ENCODE measurements at places on chromosomes 1 and 21. TPM values are rescaled to one million over a fixed set of nuclear protein-coding genes. Genes with fewer than 3 reads are reported as not detected.

The NBPF4 gene
- total RNA-seq = not detected

The MPL gene
- not detected for total RNA-seq

DNA sequence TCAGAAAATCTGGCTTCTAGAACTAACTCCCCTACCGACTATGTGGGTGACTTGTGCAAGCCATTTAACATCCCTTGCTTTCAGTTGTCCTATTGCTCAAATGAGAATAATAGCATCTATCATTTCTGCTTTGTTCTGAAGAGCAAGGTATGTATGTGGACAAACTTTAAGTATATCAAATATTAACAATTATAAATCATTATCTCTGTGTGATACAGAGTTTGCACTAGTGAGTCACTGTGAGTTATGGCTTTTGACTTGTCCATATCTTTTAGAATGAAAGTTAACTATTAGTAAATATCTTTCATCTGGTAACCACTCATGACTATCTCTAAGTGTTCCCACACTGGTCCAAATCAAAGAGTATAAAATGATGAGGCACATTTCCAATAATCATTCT, 812.9 kb upstream of the ADGRL2 start:
- DNase-seq = no peak
- no peaks in the 10 kb centered on the region for H3K27me3 ChIP-seq
- no peak overlapping the region for H3K4me3 ChIP-seq
- no peak overlapping the region for H3K27ac ChIP-seq
- no peaks in the 10 kb centered on the region for H3K36me3 ChIP-seq

The FCRLA gene
- not detected for total RNA-seq

The GIPC2 gene
- not detected for total RNA-seq

DNA sequence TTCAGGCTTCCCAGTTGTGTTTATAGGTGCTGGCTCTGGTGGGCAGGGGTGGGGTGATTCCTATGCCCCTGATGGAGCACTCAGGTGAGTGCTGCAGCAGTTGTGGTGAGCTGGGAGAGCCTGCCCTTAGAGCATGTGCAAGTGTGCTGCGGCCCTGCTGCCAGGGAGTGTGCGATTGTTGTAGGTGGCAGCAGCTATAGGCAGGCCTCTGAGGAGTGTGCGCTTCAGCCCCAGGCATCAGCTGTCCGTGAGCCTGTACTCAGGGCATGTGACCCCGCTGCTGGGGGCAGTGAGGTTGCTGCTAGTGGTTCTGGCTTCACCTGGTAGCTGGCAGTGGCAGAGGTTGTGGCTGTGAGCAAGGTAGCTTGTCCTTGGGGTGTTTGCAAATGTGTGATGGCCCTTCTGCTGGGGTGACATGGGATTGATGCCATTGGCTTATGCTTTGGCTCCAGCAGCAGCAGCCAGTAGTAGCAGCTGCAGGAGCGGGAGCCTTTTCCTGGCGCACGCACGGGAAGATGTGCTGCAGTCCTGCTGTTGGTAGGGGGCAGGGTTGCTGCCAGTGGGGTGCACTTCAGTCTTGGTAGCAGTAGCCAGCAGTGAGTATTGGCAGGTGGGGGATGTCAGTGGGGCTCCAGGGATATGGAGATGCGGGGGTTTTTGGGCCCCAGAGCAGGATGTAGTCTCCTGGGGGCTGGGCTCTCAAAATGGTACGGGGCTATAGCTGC, 37.7 kb downstream of the SYCP1 start:
- DNase-seq = no peak
- no peaks in the 10 kb centered on the region for H3K4me1 ChIP-seq

The C1orf35 gene
- total RNA-seq = 27.5 TPM

DNA sequence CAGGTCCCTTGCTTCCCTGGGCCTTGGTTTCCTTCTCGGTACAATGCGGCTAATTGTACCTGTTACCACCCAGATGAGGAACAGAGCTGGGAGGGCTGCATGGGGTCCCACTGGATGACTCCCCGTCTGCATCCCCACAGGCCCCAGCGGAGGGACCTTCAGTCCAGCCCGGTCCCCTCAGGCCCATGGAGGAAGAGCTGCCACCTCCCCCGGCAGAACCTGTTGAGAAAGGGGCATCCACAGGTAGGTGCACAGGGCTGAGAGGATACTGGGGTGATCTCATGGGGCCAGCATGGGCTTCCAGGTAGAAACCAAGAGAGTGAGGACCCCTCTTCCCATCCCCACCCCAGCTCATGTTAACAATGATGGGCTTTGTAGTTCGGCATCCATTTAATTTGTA, 9.8 kb downstream of the FBLIM1 start:
- H3K4me3 ChIP-seq = no peak overlapping the region
- no peaks in the 10 kb centered on the region for H3K4me1 ChIP-seq
- no peak overlapping the region for H3K27ac ChIP-seq
- no peaks in the 10 kb centered on the region for H3K36me3 ChIP-seq

The HES2 gene
- 0.19 TPM for total RNA-seq

The RNU1-3 gene
- 2,189 TPM for total RNA-seq

The FNDC10 gene
- total RNA-seq = 14.3 TPM

- H3K27ac ChIP-seq = no peak overlapping the region
- no peak overlapping the region for H3K4me3 ChIP-seq
- H3K27me3 ChIP-seq = no peaks in the 10 kb centered on the region
- H3K36me3 ChIP-seq = peaks cover 11% of the 10 kb centered on the region
- no peaks in the 10 kb centered on the region for H3K4me1 ChIP-seq
- DNase-seq = no peak
These were observed 36.2 kb downstream of the CELF3 start for GRCh38 chr1:151680391-151680790.

GRCh38 chr1:176205332-176205914, 1.7 kb downstream of the COP1 start:
- H3K4me1 ChIP-seq = peaks cover 25% of the 10 kb centered on the region
- no peak for DNase-seq
- peak overlapping the region; percentile 96 for H3K27ac ChIP-seq

DNA sequence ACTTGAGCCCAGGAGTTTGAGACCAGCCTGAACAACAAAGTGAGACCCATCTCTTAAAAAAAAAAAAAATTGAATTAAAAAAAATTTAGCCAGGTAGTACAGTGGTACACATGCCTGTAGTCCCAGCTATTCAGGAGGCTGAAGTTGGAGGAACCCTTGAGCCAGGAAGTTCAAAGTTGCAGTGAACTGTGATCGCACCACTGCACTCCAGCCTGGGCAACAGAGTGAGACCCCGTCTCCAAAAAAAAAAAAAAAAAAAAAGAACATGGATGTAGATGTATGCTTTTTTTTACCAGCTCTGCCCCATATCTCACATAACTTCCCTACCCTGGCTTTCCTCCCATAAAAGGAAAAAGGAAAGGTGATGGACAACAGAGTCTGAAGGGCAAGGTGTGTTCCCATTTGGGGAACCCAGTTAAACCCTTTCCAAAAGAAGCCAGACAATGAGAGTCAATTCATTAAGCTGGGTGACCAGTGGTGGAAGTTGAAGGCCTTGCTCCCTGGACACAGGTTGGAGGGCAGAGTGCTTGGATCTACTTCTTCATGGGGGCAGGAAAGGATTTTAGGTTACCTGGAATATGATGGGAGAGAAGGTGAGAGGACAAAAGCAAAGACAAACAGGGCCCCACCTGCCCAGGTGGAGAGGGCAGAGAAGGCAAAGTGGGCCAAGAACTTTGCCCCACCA, 2.9 kb downstream of the KRTCAP2 start:
- peaks cover 10% of the 10 kb centered on the region for H3K27me3 ChIP-seq
- no peak overlapping the region for H3K27ac ChIP-seq
- peaks cover 28% of the 10 kb centered on the region for H3K36me3 ChIP-seq
- H3K4me3 ChIP-seq = peak overlapping the region; percentile 55
- H3K4me1 ChIP-seq = peaks cover 44% of the 10 kb centered on the region
- no peak for DNase-seq

The RSPO1 gene
- not detected for total RNA-seq

The POU3F1 gene
- 1.4 TPM for total RNA-seq

DNA sequence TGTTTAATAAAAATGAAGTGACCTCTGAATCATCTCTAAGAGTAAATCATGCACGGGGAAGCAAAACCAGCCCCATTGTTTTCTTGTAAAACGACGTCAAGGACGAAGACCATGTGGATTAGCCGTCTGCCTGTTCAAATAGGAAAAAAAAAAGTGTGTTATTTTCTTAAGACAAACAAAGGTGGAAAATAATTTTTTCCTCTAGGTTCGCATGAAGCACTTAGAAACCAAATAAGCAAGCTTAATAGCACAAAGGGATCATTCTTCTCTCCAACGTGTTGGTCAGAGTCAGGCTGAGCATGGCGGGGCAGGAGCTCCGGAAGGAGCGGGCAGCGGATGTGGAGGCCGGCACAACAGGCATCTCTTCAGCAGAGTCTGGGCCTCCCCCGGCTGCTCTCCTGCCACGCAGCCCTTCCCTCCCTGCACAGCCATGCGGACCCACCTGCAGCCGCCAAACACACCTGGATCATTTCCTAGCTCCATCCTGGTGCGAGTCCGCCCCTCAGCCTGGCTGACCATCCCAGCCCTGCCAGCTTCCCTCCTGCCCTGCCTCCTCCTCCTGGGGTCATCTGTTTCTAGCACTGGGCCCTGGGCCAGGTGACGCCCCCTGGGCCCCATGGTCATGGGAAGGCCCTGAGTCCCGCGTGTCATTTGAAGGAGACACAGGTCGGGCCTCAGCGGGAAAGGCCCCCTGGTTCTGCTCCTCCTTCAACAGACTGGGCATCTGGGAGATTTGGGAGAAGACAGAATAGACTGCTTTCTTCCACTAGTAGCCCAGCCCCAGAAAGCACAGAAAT, 40.2 kb downstream of the MX1 start:
- H3K4me1 ChIP-seq = peaks cover 5% of the 10 kb centered on the region
- peaks cover 20% of the 10 kb centered on the region for H3K36me3 ChIP-seq
- H3K27me3 ChIP-seq = peaks cover 13% of the 10 kb centered on the region
- no peak for DNase-seq
- H3K4me3 ChIP-seq = no peak overlapping the region

The DFFA gene
- 57.4 TPM for total RNA-seq

DNA sequence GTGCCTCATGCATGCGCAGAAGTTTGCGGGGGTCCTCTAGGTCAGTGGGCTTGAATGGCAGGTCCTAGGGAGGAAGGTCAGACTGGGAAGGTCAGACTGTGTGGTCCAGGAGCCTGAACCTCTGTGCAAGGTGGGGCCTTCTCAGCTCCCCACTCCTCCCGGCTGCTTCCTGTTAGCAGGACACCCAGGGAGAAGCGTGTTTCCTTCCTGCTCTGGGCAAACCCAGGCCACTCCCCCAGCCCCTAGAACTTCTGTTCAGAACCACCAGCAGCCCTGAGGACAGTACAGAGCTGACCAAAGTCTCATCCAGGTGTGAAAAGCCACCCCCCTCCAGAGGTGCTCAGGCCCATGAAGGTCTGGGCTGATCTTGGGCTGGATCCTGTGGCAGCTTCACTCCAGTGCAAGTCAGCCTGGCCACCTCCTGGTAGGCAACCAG, 29.9 kb downstream of the NAV1 start:
- no peak overlapping the region for H3K27ac ChIP-seq
- no peaks in the 10 kb centered on the region for H3K4me1 ChIP-seq
- no peaks in the 10 kb centered on the region for H3K36me3 ChIP-seq
- no peaks in the 10 kb centered on the region for H3K27me3 ChIP-seq
- no peak overlapping the region for H3K4me3 ChIP-seq

GRCh38 chr1:238214449-238214848, 323.7 kb upstream of the ZP4 start:
- no peak overlapping the region for H3K27ac ChIP-seq
- no peak overlapping the region for H3K4me3 ChIP-seq
- H3K27me3 ChIP-seq = no peaks in the 10 kb centered on the region

GRCh38 chr1:77265180-77265579, 16.6 kb upstream of the AK5 start:
- DNase-seq = no peak
- H3K27ac ChIP-seq = no peak overlapping the region
- no peak overlapping the region for H3K4me3 ChIP-seq
- no peaks in the 10 kb centered on the region for H3K27me3 ChIP-seq
- no peaks in the 10 kb centered on the region for H3K36me3 ChIP-seq
- no peaks in the 10 kb centered on the region for H3K4me1 ChIP-seq

The DNAI4 gene
- total RNA-seq = 0.26 TPM

- no peak overlapping the region for H3K27ac ChIP-seq
- H3K4me3 ChIP-seq = no peak overlapping the region
- H3K36me3 ChIP-seq = no peaks in the 10 kb centered on the region
- DNase-seq = no peak
- H3K4me1 ChIP-seq = no peaks in the 10 kb centered on the region
These were observed 9.2 kb upstream of the CPT2 start for GRCh38 chr1:53187401-53187800.

DNA sequence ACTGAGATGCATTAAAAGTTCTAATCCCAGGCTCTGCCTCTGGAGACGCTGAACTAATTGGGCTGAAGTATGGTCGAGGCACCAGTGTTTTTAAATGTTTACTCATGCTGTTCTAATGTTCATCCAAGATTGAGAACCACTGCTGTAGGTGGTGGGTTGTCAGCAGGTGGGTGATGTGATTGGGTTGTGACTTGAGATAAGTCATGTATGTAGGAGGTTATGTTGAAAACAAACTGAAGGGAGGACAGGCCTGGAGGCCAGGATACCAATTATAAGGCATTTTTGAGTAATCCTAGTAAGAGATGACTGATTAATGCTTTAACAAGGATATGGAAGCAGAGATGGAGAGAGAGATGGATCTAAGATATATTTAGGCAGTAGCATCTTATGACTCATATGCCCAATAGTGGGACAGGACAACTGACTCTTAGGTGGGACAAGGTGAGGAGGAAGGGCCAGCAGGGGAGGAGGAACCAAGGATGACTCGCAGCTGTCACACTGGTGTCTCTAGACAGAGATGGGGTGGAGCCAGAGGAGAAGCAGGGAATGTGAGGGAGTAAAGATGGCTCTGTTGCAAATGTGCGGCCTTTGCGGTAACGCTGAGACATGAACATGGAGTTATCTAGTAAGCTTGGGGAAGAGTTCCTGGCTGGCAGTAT, 29.3 kb downstream of the RAB4A start:
- peaks cover 17% of the 10 kb centered on the region for H3K4me1 ChIP-seq
- H3K27ac ChIP-seq = no peak overlapping the region
- H3K27me3 ChIP-seq = no peaks in the 10 kb centered on the region
- DNase-seq = no peak
- H3K36me3 ChIP-seq = peaks cover 50% of the 10 kb centered on the region
- H3K4me3 ChIP-seq = no peak overlapping the region

The C1orf53 gene
- 1.3 TPM for total RNA-seq

The KRTAP19-1 gene
- total RNA-seq = not detected

GRCh38 chr1:183967914-183968313, 69.6 kb downstream of the COLGALT2 start:
- no peak overlapping the region for H3K4me3 ChIP-seq
- H3K27me3 ChIP-seq = peaks cover 9% of the 10 kb centered on the region
- H3K36me3 ChIP-seq = no peaks in the 10 kb centered on the region
- DNase-seq = no peak
- peaks cover 3% of the 10 kb centered on the region for H3K4me1 ChIP-seq

All from activated CD4-positive, alpha-beta T cell treated with anti-CD3 and anti-CD28 coated beads, Interleukin-2, amount 10 ng/mL, durations not matched to agents 24 days and 14 days (primary cell).